T-cell (primary cell): ENCODE measurements at places on chromosomes 12 and 14.

- DNase-seq: no peak
These were observed 146.6 kb downstream of the RBM19 start for GRCh38 chr12:113819495-113819894.

- DNase-seq: no peak
These were observed 35.0 kb upstream of the MANSC4 start for GRCh38 chr12:27814851-27815591.

- no peak for DNase-seq
These were observed 9.8 kb downstream of the DHRS1 start for GRCh38 chr14:24289649-24290280.

GRCh38 chr12:113230315-113231234 is 9.3 kb downstream of the TPCN1 start:
- DNase-seq: no peak

DNA sequence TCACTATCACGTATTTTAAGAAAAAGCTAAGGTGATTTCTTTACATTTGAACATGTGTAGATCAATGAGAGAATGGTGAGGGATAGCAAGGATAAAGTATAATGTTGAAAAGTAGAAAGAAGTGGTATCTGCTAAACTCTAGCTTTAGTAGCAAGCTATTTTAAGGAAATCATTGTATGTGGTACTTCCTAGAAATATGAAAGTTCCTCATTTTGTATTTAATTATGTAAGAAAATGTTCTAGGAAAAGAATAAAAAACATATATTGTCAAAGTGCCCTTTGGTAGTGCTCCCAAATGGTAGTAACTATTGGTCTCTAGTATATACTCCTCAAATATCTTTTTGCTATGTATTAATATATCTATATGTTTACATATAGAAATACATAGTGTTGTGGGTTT is 35.7 kb downstream of the RAB21 start:
- no peak for DNase-seq

GRCh38 chr12:25151476-25151875 is 43.5 kb downstream of the DNAI7 start:
- no peak for DNase-seq

DNA sequence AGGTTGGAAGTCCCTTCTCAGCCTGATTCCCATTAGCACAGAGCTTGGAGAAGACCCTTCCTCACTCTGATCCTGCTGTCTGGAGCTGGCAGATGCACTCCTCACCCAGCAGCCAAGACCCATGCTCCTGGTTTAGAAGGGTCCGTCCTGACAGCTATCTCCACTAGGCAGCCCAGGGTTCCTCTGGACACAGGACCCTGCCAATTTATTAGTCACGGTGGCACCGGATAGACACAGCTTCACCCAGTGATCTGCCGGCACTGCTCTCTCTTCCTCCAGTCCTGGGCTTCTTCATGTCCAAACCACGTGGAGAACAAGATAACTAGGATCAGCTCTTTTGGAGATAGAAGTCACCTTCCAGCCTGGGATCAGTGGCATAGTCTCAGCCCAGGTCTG is 26.2 kb upstream of the TCL1B start:
- DNase-seq: no peak

GRCh38 chr14:86141966-86142365 is 612.0 kb downstream of the FLRT2 start:
- no peak for DNase-seq

- no peak for DNase-seq
These were observed 6.3 kb downstream of the TMEM179 start for GRCh38 chr14:104598039-104598909.

DNA sequence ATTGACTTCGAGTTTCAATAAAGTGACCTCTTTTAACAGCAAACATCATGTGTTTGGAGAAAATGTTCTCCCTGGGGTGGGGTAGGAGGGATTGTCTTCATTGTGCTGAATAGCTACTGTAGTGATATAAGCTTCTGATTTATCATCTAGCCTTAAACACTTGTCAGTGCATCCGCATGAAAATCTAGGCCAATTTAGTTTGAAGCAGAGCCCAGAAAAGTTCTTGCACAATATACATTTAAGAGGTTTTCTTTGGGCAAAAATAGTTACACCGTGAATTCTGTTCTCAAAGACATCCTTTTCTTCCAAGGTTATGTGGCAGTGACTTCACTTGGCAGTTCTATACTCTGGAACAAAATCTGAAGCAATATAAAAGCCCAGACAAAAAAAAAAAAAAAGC is 136.0 kb upstream of the IFNG-AS1 start:
- no peak for DNase-seq

- no peak for DNase-seq
These were observed 48.0 kb downstream of the WNK1 start for GRCh38 chr12:800401-800800.

- no peak for DNase-seq
These were observed 286.4 kb downstream of the NELL2 start for GRCh38 chr12:44589697-44590096.

DNA sequence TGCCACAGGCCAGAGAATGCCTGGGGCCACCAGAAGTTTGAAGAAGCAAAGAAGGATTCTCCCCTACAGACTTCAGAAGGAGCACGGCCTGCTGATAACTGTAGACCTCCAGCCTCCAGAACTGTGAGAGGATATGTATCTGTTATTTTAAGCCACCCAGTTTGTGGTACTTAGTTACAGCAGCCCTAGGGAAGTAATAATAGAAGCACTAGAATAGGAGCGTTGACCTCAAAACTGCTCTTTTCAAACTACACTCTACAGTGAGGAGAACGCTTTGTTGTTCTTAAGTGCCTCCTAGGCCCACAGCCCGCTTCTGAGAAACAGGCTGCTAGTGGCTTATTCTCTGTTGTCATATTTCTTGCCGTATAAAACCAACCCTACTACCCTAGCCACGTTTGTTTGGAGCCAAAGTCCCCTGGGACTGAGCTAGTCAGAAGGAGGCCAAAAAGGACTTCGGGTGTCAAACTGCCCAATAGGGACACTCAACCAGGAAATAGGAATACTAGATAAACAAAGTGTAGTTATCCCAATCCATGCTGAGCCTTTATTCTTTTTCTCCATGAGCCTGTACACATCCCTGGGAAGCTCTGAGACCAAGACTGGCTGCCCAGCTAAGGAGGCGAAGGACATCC is 38.5 kb upstream of the FRS2 start:
- DNase-seq: no peak

DNA sequence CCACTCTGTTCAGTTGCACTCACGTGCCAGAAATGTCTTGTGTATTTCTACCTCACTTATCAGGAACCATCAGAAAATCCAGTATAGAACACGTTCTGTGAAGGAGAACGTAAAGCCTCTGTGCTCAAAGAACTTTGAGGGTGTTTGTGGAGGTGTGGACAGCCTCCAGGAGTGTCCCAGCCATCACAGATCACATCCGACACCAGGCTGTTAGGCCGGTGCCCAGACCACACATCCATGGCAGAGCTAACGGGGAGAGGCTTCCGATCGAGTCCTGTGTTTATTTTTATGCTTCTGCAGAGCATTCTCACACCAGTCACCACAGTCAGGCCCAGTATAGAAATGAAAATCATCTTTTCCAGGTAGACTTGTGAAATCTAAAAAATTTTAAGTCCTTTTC is 53.6 kb downstream of the TPCN1 start:
- no peak for DNase-seq

DNA sequence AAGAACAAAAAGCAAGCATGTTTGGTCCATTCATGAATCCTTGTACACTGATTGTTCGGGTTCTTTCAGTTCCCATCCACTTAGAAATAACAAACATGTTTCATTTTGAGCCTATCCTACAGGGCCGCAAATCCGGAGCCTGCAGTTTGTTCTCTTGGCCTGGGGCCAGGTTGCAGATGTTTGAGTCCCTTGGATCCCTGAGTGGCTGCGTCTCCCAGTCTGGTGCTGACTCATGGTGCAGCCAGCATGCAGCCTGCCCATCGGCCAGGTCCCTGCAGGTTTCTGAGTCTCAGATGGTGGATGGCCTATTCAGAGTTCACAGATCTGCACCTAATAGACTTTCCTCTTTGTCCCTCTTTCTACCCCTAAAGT is 1.9 kb upstream of the DYNC1H1 start:
- no peak for DNase-seq

DNA sequence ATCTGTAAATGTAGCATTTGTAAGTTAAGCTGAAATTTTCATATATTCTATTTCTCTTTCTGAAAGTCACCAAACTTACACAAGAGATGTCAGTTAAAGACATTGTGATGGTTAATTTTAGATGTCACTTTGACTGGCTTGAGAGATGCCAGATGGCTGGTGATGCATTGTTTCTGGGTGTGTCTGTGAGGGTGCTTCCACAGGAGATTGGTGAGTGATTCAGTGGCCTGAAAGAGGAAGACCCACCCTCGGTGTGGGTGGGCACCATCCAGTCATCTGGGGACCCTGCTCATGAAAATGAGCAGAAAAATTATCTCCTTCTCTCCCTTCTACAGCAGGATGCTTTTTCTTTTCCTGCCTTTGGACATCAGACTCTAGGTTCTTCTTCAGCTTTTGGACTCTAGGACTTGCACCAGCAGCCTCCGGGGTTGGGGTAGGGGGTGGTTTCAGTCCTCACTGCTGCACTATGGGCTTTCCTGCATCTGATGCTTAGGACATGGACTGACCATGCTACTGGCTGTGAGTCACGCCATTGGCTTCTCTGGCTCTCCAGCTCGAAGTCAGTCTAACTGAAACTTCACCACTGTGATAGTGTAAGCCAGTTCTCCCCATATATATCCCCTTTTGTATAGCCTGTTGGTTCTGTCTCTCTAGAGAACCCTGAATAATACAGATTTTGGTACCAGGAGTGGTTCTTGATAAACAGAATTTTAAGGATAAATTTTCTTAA is 20.9 kb downstream of the PDE6H start:
- DNase-seq: no peak

GRCh38 chr14:79712302-79712950 is 498.9 kb downstream of the DIO2 start:
- DNase-seq: no peak
